ENCODE measurements at places on chromosomes 7 and 10. TPM values are rescaled to one million over a fixed set of nuclear protein-coding genes. Genes with fewer than 3 reads are reported as not detected.

RELN gene
- total RNA-seq: under 0.01 TPM

PGAM1 gene
- 385 TPM for total RNA-seq

NPY4R gene
- not detected for total RNA-seq

LIPF gene
- not detected for total RNA-seq

ZNF107 gene
- 4.1 TPM for total RNA-seq

TEX47 gene
- total RNA-seq: not detected

BUD23 gene
- total RNA-seq: 106 TPM

SLC25A28 gene
- total RNA-seq: 18.3 TPM

BBS9 gene
- 2.5 TPM for total RNA-seq

KCND2 gene
- 0.30 TPM for total RNA-seq

MYPN gene
- 0.08 TPM for total RNA-seq

HSPA14 gene
- total RNA-seq: 18.5 TPM

ORAI2 gene
- total RNA-seq: 29.3 TPM

SLC26A3 gene
- total RNA-seq: not detected

TRA2A gene
- 25.3 TPM for total RNA-seq

TMEM229A gene
- not detected for total RNA-seq

SFRP5 gene
- total RNA-seq: 0.94 TPM
